NCI-H187 (cell line): ENCODE measurements at places on chromosomes 4 and X.

DNA sequence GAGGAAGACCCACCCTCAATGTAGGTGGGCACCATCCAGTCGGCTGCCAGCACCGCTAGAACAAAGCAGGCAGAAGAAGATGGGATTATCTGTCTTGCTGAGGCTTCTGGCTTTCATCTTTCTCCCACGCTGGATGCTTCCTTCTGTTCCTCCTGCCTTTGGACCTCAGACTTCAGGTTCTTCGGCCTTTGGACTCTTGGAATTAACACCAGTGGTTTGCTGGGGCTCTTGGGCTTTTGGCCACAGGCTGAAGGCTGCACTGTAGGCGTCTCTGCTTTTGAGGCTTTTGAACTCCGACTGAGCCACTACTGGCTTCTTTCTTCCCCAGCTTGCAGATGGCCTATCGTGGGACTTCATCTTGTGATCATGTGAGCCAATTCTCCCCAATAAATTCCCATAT, 55.1 kb downstream of the PDLIM5 start:
- DNase-seq: no peak

DNA sequence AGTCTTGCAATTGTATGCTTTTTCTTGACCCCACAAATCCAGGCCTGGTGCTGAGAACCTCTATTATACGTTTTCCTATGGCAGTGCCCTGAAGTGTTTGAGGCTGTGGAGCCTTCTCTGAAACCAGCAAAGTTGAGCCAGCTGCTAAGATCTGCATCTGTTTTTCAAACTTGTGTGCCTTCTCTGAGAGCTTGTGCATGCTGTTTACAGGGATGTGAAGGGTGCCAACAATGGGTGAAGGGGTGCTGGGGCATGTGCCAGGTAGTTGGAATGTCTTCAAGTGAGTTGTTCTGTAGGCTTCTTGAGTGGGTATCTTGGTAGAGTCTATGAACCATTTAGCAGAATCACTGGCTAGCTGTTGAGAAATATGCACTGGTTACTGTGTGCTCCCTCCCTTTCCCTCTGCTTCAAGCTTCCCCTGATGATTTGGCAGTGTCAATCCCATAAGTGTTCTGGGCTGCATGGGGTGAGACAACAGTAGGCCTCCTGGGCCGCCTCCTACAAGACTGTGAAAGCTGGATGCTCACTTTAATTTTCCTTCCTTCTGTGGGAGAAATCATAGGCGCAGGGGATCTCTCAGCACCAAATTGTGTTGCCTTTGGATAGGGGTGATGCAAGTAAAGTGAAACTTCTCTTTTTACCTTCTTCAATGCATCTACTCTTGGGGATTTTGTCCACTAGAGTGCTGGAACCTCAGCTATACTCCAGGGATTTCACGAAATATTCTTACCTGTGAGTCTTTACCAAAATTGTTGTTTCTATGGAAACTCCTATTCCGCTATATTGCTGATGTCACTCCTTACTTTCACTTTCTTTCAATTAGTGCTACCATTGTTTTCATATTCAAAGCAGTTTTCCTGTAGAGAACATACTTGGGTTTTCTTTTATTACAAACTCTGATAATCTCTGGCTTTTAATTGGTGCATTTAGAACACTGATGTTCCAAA, 30.0 kb downstream of the ITM2A start:
- no peak for DNase-seq

DNA sequence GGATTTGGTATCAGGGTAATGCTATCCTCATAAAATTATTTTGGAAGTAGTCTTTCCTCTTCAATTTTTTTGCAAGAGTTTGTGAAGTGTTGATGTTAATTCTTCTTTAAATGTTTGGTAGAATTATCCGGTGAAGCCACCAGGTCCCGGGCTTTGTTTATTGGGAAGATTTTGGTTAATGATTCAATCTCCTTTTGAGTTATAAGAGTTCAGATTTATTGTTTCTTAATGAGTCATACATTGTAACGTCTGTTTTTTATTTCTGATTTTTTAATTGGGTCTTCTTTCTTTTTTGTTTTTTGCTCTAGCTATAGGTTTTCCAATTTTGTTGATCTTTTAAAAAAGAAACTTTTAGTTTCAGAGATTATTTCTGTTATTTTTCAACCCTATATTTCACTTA, 412.3 kb downstream of the PDGFC start:
- DNase-seq: no peak

GRCh38 chr4:10917566-10917965, 233.0 kb upstream of the CLNK start:
- DNase-seq: peak; percentile 11

DNA sequence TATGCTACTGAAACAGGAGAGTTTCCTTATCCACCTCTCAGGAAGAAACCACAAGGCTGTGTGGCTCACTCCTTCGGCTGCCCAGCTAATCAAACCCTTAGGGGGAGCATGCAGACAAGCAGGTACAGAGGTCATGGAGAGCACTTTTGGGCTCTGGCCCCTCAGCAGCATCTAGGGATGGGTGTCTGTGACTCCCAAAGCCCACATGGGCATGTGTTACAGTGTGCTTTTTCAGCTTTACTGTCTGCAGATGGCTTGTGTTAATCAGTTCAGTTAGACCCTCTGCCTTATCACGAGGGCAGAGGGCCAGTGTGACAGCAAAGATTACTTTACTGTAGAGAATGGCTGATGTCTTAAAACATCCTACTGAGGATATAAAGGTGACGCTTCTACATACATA, 447.4 kb downstream of the PCDH10 start:
- DNase-seq: no peak
